ENCODE measurements at places on chromosomes 1 and 21. TPM values are rescaled to one million over a fixed set of nuclear protein-coding genes. Genes with fewer than 3 reads are reported as not detected.

DNA sequence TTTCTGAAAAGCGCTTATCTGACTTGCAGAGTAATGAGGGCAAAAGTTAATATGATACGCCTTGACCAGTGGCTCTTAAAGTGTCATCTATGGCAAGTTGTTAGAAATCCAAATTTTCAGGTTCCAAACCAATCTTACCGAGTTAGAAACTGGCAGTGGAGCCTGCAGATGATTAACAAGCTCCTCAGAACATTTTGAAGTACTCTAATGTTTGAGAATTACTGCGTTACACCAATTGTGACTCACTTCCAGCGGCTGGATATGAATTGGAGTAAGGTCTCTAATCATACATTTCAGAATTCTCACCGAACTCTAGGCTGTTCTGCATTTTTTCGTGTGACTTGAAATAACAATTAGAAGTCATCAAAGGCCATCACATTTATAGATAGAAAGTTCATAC is 73.5 kb upstream of the TMPRSS15 start:
- peak; percentile 27 for DNase-seq

GRCh38 chr1:34597877-34598514 is 156.9 kb upstream of the GJB5 start:
- peak; percentile 48 for DNase-seq

SPRR1A gene
- not detected for total RNA-seq

- DNase-seq, result no peak
Measured at GRCh38 chr1:1435106-1435903, at the start of gene VWA1. Gene VWA1, plus strand, starts transcription at chr1:1435690. Its CDS starts 59 bp downstream, at chr1:1435749.

DNA sequence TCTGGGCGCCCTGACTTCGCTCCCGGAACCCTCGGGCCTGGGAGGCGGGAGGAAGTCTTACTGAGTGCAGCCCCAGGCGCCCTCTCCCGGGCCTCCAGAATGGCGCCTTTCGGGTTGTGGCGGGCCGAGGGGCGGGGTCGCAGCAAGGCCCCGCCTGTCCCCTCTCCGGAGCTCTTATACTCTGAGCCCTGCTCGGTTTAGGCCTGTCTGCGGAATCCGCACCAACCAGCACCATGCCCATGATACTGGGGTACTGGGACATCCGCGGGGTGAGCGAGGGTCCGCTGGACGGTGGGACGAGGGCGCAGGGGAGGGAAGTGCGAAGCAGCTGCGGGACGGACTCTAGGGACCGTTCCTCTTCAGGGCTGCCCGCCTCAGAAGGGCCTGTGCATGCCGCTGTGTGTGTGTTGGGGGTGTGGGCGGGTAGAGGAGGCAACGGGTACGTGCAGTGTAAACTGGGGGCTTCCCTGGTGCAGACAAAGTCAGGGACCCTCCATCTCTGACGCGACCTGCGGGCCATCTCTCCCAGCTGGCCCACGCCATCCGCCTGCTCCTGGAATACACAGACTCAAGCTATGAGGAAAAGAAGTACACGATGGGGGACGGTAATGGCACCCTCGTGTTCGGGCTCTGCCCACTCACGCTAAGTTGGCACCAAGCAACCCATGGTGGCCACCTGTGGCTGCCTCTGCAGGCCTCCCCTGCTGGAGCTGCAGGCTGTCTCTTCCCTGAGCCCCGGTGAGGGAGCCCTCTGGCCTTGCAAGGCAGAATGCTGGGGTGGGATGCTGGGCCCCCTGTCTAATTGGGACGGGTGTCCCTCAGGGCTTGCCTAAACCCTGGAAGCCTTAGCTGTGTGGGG is at the start of gene GSTM1:
Gene GSTM1 (plus strand): TSS at position 177 of the 859 bp plus-strand sequence. CDS start 57 bp downstream, at position 234.
- peak; percentile 75 for DNase-seq
